ENCODE measurements at places on chromosomes 5 and 9.

- H3K27ac ChIP-seq: no peak overlapping the region
- no peak overlapping the region for H3K4me3 ChIP-seq
- H3K27me3 ChIP-seq: peaks cover 8% of the 10 kb centered on the region
- peak; percentile 32 for DNase-seq
- peaks cover 2% of the 10 kb centered on the region for H3K4me1 ChIP-seq
- H3K36me3 ChIP-seq: no peaks in the 10 kb centered on the region
Observed at GRCh38 chr5:2761921-2762488, 10.5 kb upstream of the IRX2 start.

GRCh38 chr9:69180670-69181069 lies 6.6 kb downstream of the TJP2 start:
- peaks cover 1% of the 10 kb centered on the region for H3K36me3 ChIP-seq
- H3K27ac ChIP-seq: no peak overlapping the region
- H3K4me3 ChIP-seq: no peak overlapping the region
- no peaks in the 10 kb centered on the region for H3K27me3 ChIP-seq
- peaks cover 14% of the 10 kb centered on the region for H3K4me1 ChIP-seq

GRCh38 chr5:133685402-133686018 lies 73.2 kb upstream of the FSTL4 start:
- H3K27ac ChIP-seq: no peak overlapping the region
- H3K4me3 ChIP-seq: no peak overlapping the region
- peaks cover 2% of the 10 kb centered on the region for H3K4me1 ChIP-seq
- DNase-seq: no peak

DNA sequence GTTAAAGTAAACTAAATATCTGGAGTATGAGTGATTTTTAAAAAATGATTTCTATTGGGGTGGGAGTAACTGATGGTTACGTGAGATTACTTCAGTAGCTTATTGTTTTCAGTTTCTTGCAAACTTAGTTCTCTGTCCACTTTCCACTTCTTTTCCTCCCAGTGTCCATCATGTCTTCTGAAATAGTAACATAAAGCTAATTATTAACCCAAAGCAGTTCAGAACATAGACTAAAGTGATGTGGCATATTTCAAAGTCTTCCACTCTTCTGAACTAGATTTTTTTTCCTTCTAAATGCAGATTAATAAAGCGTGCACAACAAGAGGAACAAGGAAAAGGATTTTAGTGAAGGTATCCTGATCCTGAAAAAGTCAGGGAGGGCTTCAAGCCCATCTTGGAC lies 114.1 kb downstream of the MAN2A1 start:
- no peaks in the 10 kb centered on the region for H3K36me3 ChIP-seq
- no peak overlapping the region for H3K27ac ChIP-seq
- no peak for DNase-seq
- H3K4me1 ChIP-seq: peaks cover 2% of the 10 kb centered on the region
- no peak overlapping the region for H3K4me3 ChIP-seq

GRCh38 chr5:34464829-34465228 lies 191.3 kb upstream of the RAI14 start:
- DNase-seq: no peak
- no peaks in the 10 kb centered on the region for H3K36me3 ChIP-seq
- no peak overlapping the region for H3K4me3 ChIP-seq
- H3K27ac ChIP-seq: no peak overlapping the region
